NCI-H510A (cell line): ENCODE measurements at places on chromosomes 7 and 10.

- no peak for DNase-seq
Measured at GRCh38 chr10:101446947-101447346, 93.0 kb downstream of the BTRC start.

GRCh38 chr10:58278274-58278961, 9.5 kb downstream of the CISD1 start:
- DNase-seq = no peak

DNA sequence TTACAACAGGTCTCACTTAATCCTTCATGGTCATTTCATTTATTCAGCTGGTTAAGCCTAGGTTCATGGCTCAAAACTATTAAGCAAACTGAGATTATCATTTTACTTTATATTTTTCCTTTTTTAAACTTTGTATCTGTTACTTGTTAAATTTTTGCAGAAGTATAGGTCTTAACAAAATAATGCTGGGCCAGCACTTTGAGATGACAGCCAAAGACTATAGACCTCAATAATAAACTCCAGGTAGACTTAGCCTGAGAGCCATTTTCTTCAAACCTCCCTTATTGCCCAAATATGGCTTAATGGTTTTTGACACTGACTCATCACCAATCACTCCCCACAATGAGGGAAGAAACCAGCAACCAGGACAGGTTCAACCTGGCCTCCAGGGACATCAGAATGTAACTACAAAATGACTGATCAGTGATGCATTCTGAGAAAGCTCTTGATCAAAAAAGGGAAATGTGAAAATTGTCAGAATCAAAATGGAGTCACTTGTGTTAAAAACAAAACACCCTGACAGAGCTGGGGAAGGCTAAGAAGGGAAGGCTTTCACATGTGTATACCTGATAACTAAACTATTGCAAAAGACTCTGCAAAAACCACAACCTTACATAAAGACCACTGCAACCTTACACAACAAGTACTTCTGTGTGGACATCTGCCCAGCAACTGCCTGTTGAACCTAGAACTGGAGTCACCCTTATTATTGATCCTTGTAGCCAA, 2.1 kb upstream of the CCDC126 start:
- no peak for DNase-seq

- no peak for DNase-seq
Measured at GRCh38 chr7:144709066-144709465, 126.8 kb downstream of the TPK1 start.

DNA sequence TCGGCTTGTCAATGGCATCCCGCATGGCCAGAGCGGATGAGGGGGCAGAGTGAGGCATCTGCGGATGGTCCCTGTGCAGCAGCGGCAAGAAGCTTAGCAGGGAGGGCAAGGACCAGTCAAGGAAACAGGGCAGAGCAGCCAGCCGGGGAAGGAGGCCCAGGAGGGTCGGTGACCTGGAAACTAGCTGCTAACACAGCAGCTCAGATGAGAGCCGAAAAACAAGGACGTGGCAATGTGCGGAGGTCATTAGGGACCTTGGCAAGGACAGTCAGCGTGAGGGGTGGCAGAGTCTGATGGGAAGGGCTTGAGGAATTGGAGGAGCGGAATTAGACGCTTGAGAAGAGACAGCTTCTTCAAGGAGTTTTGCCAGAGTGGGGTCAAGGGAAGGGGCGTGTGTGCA, 20.1 kb upstream of the SH2B2 start:
- DNase-seq = no peak

DNA sequence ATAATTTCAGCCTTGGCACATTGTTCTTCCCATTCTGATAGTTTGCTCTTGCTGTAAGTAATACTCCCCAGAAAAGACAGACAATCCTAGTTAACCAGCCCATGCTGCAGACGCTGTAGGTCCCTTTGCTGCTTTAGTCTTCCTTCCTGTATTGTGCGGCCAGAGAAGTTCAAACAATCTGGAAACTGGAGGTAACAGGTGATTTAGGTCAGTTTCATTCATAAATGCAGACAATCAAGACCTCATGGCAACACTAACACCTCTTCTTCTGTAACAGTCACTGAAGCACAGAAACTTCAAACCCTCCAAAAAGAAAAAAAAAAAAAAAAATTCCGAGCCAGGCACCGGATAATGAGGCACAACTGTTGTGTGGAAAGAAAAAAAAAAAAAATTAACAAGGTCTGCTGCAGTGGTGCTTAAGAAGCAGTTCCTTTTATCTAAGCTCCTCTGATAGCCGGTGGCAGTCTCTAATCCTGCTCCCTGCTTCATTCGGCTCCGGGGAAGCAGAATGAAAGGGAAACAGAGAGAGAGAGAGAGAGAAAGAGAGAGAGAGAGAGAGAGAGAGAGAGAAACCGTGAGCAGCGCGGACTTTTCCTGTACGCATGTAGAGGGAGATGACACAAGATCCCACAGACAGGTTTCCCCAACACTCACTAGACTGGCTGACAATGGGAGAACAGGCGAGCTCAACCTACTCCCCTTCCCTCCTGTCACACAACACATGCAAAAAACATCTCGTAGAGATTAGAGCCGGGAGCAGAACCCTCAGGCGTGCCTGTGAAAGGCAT, at the start of gene SEMA3A:
Gene SEMA3A, minus strand, starts transcription at position 306 of the 788 bp plus-strand sequence. Its CDS starts 203 bp downstream, at position 103.
- no peak for DNase-seq

GRCh38 chr7:105799677-105800076, 76.7 kb downstream of the ATXN7L1 start:
- DNase-seq = no peak

GRCh38 chr7:77382532-77382931, 33.6 kb downstream of the GSAP start:
- DNase-seq = no peak

GRCh38 chr10:26044141-26044749, 110.2 kb downstream of the MYO3A start:
- no peak for DNase-seq

DNA sequence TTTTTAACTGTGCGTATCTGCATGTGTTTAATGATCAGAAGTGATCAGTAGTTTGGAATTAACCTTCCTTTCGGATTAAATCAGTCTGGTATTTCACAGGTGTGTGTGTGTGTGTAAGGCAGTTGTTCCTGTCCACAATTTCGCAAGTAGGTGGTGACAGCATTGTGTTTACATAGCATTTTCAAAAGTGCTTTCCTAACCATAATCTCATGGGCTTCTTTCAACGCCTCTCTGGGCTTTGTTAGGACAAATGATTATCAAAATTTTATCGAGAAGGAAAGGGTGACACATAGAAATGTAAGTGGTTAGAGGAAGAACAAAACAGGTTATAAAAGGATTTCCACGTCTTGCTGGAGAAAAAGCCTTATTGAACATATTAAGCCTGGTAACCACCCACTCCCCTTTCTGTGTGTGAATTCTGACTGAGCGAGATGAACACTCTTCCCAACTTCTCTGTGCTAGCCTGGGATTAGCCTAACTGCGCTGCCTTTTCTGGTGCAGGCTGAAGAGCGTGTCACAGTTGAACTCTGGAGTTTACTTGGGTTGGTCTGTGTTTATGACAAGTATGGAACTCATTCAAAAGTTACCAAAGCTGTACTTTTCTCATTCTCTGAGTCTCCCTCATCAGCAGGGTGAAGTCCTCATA, 292.3 kb upstream of the PITRM1 start:
- DNase-seq = no peak

- DNase-seq = no peak
Measured at GRCh38 chr7:29297194-29297890, 102.8 kb downstream of the CHN2 start.

GRCh38 chr7:67489881-67490280, 493.2 kb downstream of the TYW1 start:
- DNase-seq = no peak

GRCh38 chr7:24819916-24820689, 62.8 kb upstream of the GSDME start:
- DNase-seq = peak; percentile 80

- no peak for DNase-seq
Measured at GRCh38 chr7:130838738-130839137, 104.7 kb upstream of the KLF14 start.

- no peak for DNase-seq
Measured at GRCh38 chr7:115008465-115009114, 86.7 kb downstream of the MDFIC start.

DNA sequence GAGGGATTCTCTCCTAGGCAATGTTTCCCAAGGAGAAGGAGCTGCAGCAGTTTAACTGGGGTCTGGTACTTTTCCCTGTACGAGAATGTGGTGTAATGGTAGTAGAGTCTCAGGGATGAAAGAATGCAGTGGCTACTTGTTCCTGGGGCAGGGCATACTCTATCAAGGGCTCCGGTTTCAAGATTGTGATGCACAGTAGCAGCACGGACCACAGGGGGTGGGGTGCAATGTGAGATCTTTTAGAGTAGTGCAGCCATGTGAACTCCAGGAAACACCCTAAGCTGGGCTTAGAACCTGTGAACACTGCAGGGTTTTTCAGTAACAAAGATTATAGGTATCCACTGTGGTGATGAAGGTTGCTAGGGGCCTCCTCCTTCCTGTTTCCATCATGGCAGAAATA, 903.9 kb downstream of the NRG3 start:
- no peak for DNase-seq

- DNase-seq = peak; percentile 40
Measured at GRCh38 chr10:131825150-131825848, 75.5 kb upstream of the PPP2R2D start.
